ENCODE measurements at places on chromosomes 2 and 18.

- no peak for DNase-seq
Observed at GRCh38 chr18:21820811-21821143, 80.2 kb downstream of the MIB1 start.

GRCh38 chr2:219056896-219057708 is 3.6 kb downstream of the IHH start:
- DNase-seq, result no peak

DNA sequence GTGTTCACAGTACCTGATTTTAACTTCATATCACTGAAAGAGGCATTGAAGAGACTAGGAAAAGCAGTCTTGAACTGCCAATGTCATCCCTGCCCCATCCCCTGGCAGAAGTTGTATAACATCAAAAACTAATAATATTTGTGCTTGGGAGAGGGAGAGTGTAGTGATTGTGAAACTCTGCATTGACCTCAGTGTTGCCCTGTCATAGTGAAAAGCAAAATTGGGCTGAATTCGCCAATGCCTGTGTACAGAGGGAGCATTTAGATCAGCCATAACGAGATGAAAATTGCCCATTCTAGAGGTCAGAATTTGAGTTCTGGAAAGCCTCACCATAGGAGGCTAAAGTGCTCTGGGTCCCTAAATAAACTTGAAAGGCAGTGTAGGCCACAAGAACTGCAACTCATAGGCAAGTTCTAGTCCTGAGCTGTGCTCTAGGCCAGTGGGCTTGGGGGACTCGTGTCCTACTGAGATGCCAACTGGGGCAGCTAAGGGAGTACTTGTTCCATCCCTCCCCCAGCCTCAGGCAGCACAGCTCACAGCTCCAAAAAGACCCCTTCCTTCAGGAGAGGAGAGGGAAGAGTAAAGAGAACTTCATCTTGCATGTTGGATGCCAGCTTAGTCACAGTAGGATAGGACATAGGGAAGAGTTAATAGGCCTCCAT is 855.6 kb downstream of the TSN start:
- DNase-seq, result no peak

GRCh38 chr2:121346859-121347258 is 61.9 kb upstream of the TFCP2L1 start:
- no peak for DNase-seq

DNA sequence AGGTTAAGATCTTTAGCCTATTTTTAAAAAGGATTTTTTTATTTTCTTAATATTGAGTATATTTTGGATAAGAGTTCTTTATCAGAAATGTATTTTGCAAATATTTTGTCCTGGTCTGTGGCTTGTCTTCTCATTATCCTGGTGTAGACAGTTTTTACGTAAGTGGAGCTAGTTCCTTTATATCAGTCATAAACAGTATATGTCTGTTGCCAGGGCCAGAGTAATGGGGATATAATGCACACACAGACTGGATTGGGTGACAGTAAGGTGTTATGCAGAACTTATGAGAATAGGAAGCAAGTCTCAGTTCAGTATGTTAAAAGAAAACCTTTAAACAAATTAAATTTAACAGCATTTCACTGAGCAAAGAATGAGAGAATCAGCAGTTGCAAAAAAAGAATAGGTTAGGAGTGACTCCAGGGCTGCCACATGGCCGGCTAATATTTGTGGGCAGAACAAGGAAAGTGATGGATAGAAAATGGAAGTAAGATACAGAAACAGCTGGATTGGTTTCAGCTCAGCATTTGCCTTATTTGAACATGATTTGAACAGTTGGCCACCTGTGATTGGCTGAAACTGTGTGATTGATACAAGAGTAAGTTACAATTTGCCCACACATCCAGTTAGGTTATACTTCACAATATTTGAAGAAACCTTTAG is 61.1 kb upstream of the ZNG1B start:
- DNase-seq, result no peak

DNA sequence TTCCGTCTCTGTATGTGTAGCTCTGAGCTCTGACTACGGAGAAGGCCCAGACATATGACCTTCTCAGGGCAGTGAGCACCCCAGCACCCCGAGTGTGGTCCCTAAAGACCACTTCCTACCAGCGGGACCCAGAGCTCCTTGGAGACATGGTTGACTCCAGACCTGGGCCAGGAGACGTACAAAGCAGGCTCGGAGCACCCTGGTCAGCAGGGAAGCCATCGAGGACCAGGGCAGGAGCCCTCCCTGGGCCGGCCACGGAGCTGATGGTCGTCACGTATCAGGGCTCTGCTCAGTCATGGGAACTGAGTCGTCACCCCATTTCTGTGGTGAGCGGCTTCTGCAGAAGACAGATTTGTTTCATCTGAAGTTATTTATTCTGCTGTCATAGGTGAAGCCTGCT is 12.8 kb upstream of the NEU4 start:
- DNase-seq, result no peak

GRCh38 chr2:37775908-37776250 is 104.4 kb upstream of the CDC42EP3 start:
- no peak for DNase-seq

GRCh38 chr2:74556831-74557370 is 2.4 kb downstream of the DOK1 start:
- no peak for DNase-seq

DNA sequence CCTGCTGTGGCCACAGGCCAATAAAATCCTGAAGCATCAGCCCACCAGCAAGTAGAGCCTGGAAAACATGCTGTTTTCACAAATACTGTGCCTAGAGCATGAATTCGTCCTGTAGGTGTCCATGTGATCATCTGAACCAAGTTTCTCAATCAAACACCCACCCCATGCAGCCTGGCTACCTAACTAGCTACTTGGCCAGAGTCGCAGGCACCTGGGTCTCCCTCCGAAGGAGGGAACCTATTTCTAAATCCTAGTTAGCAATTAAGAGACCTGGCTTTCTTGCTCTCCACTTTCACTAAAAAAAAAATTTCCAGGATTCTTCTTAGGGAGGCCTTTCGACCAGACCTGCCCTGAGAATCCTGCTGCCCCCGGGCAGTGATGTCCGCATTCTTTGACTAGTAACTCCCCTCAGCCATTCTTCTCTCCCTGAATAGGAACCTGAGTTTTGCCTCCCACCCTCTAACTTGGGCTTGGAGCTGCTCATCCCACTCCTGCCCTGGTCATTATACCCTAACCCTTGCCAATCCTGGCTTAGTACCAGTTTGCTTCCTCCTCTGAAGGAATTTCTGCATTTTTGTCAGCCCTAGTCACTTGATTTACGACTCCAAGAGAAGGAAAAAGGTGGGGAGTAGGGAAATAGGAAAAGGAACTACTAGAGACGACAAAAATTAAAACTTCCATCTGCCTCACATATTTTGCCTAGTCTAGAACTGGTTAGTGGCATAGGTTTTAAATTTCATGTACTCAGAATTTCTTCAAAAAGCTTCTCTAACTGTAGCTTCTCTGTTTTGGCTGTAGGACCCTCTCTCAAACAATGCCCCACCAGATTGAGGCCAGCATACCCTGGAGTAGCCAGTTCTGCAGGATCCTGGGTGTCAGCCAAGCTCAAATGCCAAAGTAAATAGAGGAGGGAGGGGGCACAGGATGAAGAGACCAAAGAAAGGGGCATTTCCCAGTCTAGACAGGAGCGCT is 25.4 kb upstream of the TANK start:
- no peak for DNase-seq

- no peak for DNase-seq
Observed at GRCh38 chr2:5387406-5387805, 304.8 kb upstream of the SOX11 start.

- no peak for DNase-seq
Observed at GRCh38 chr2:102435741-102436140, 12.8 kb downstream of the IL18RAP start.

GRCh38 chr2:232174662-232175061 is 203.9 kb upstream of the ALPP start:
- no peak for DNase-seq

- DNase-seq, result no peak
Observed at GRCh38 chr2:101125374-101125773, 25.8 kb downstream of the TBC1D8 start.

- DNase-seq, result no peak
Observed at GRCh38 chr2:98324181-98324580, 22.1 kb upstream of the CNGA3 start.

DNA sequence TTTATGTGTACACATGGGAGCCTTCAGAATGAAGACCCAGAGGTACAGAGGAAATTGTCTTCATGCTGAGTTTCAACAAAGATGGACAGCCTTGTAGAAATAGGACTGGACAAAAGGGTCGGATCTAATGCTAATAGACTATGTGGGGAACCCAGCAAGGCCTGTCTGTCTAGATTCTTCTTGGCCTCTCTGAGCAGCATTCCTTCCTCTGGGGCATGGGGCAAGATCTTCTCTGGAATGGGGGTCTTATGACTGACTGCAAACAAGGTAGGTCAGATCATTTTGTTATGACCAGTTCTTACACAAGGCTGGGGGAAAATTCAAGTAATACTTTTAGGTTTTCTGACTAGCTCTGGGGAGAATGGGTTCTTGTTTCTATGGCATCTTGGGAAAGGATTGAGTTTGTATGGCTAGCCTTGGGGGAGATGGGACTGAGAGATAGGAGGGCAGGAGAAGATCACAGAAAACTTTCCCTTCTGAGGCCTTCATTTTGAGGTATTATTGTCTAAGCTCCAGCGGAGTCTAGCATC is 14.3 kb downstream of the SPATA3 start:
- DNase-seq, result no peak

GRCh38 chr2:10266133-10266620 is 36.5 kb upstream of the HPCAL1 start:
- DNase-seq, result no peak

- no peak for DNase-seq
Observed at GRCh38 chr18:48785736-48786454, 164.9 kb downstream of the SMAD7 start.

- no peak for DNase-seq
Observed at GRCh38 chr18:54720620-54721019, 107.7 kb upstream of the RAB27B start.

GRCh38 chr2:228522276-228522675 is 340.8 kb upstream of the SPHKAP start:
- no peak for DNase-seq

DNA sequence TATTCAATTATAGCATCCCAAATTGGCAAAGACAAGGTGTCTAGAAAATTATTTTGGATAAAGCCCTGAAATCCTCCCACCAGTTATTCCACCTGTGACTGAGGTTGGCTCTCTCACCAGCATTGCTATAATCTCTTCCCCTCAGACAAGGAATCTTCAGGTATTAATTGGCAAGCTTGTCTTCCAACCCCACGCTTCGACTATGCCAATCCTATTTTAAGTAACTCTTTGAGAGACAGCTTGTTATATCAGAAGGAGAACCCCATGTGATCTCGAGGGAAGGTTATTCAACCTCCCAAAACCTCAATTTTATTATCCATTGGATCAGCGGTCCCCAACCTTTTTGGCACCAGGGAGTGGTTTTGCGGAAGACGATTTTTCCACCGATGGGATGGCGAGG is 54.5 kb upstream of the NEDD4L start:
- no peak for DNase-seq

GRCh38 chr2:167856190-167856589 is 391.2 kb downstream of the STK39 start:
- no peak for DNase-seq

GRCh38 chr18:78239090-78239457 is 740.5 kb upstream of the SALL3 start:
- no peak for DNase-seq

GRCh38 chr2:160652236-160652635 is 158.6 kb upstream of the RBMS1 start:
- DNase-seq, result no peak

GRCh38 chr2:232942831-232943230 is 70.2 kb downstream of the NGEF start:
- DNase-seq, result no peak

DNA sequence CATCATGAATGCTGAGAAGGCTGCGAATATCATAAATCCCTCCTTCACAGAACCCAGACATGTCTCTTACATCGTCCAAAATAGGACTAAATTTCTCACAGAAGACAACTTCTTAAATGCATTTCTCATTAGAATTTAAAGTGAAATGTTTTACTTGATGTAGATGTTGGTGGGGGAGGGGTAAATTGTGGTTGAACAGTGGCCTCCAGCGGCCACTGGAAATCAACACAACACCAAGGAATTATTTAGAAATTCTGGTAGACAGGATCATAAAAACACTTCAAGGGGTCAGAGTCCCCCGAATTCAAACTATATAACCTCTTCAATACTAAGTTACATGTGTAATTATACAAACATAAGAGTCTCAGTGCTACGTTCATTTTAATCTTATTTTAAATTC is 135.9 kb downstream of the ABCA12 start:
- no peak for DNase-seq

GRCh38 chr2:106982350-106982749 is 96.4 kb upstream of the ST6GAL2 start:
- DNase-seq, result no peak

- no peak for DNase-seq
Observed at GRCh38 chr18:12659904-12660605, 2.1 kb upstream of the SPIRE1 start.

DNA sequence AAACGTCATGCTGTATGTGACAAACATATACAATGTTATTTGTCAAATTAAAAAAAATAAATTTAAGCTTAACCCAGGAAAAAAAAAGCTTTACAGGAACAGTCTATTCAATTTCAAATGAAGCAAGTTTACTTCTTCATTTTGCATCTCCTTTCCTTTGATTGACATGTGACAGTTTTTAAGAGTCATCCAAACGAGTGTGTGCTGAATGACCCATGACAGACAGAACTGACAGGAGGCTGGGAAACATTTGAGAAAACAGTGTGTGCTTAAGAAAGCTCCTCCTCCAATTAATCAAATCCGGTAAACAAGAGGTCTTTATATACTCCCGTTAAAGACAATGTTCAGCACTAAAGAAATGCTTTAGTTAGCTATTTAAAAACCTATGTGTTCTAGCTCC is 177.7 kb downstream of the SRBD1 start:
- DNase-seq, result no peak

DNA sequence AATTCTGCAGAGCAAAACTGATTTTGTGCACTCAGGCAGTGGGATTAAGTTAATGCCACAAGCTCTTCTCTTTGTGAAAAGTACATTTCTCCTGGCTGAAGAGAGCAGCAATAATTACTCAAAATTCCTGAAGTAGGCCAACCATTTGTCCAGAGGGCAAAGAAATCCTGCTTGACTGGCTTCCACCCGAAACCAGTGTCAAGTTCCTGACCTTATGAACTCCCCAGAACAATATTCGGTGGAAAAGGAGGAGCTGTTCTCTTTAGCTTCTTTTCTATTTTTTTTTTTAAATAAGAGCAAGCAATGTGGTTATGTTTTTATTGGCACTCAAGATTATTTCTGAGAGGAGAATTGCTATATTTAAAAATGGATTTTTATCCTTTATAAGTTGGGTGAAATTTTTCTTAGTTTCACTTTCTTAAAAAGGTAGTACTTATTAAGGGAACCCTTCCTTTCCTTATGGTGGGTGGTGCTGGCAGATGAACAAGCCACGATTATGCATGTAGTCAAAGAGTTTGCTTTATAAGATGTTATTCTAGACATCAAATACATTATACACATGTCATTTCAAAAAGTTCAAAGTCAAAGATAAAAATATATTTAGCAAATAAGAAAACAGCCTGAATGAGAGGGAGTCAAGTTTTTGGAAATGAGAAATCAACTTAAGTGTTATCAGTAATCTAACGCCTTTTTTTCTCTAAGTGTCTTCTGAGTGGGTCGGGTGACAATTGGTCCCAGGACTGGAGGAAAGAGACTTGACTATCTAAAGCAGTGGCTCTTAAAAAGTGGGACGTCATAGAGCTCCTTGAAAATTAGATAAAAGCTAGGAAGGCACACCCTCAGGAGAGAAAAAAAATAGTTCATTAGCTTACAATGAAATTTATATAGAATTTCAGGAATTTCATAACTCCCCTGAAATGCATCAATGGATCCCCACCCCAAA is 194.5 kb downstream of the IKZF2 start:
- DNase-seq, result no peak
